ENCODE measurements at places on chromosomes 2 and 18.

DNA sequence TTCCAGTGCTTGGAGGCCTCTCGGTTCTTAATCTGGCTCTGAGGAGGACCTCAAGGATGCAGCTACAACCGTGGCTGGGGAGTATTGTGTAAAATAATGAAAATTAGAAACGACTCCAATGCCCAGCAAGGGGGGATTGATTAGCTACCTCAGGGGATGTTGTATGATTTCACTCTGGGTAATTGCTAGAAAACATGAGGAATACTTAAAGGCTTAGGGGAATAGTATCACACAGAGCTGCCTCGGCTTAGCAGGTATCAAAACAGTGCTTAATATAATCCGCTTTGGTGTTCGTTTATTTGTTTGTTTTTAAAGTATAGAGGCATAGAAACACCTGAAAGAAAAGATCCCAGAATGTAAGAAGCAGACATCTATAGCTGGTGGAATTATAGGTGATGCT lies 102.5 kb downstream of the INHBB start:
- DNase-seq, result no peak

- no peak for DNase-seq
Measured at GRCh38 chr2:190891372-190891771, 10.8 kb downstream of the GLS start.

GRCh38 chr2:110647777-110648176 lies 30.1 kb downstream of the BUB1 start:
- DNase-seq, result no peak

DNA sequence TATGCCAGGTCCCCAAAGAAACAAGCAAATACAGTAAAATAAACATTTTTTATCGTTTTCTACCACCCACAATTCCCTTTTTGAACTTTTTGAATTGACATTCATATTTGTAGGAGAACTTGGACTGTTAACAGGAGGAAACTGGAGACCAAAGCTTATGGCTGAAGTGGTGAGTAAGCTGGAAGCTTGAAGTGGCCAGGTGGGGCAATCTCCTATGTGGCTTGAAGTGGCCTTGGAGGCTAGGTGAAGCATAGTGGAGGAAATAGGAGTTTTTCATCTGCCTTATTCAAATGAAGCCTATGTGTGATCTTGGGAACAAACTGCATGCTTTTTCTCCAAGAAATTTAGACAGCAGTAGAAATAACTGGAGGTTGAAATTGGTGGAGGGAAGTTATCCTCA lies 962.9 kb upstream of the FANCL start:
- no peak for DNase-seq

GRCh38 chr2:188159484-188159883 lies 132.2 kb upstream of the GULP1 start:
- DNase-seq, result no peak

DNA sequence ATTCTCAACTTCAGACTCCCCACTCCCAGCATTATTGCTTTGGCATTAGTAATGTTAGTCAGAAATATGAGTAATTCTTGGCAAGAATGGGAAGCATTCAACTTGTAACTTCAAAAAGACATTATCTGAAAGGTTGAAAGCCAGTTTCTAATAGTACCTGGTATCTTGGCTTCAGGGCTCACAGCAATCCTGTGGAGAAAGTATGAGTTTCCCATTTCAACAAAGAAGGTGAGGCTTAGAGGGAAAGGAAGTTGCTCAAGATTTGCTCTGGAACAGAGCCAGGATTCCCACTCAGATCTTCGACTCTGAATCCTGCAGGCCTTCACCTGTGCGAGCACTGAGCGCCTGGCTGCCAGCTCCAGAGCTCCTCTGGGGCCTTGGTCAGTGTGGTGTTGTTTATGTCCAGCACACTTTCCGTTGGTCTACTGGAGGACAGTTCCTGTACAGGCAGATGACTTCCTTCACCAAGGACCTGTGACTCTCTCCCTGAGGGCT lies 136.1 kb downstream of the MCFD2 start:
- no peak for DNase-seq

DNA sequence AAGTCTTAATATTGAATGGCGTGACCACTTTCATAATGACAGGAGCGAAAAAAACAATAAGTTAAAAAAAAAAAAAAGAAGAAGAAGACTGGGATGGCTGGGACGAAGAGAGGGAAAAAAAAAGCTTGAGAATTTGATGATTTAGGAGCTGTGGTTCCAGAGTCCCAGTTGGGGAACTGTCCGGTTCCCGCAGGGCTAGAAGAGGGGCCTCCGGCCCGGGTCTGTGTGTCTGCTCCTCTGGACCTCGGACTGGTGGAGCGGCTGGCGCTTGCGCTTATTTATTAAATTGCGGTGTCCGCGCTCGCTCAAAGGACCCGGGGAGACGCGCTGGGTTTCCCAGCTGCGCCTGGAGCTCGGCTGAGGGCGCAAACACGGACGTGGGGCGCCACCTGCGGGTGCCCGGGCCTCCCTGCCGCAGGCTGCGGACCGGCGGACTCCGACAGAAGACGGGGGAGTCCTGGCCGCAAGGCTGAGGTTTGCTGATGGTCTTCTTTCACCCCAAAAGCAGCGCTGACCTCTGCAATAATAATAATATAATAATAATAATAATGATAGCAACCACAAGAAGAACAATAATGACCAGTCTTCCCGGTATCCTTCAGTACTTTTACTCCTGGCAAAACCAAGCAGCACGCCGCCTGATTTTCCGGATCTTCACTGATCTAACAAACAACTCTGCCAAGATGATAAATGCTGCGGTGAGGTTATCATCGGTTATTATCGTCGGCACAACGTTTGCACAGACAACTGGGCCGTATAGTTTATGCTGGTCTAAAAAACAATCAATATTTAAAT lies at the start of gene CBLN2:
Gene CBLN2, minus strand, starts transcription at position 251 of the 795 bp plus-strand sequence. CDS start 2,182 bp downstream, outside the sequence.
- peak; percentile 66 for DNase-seq

DNA sequence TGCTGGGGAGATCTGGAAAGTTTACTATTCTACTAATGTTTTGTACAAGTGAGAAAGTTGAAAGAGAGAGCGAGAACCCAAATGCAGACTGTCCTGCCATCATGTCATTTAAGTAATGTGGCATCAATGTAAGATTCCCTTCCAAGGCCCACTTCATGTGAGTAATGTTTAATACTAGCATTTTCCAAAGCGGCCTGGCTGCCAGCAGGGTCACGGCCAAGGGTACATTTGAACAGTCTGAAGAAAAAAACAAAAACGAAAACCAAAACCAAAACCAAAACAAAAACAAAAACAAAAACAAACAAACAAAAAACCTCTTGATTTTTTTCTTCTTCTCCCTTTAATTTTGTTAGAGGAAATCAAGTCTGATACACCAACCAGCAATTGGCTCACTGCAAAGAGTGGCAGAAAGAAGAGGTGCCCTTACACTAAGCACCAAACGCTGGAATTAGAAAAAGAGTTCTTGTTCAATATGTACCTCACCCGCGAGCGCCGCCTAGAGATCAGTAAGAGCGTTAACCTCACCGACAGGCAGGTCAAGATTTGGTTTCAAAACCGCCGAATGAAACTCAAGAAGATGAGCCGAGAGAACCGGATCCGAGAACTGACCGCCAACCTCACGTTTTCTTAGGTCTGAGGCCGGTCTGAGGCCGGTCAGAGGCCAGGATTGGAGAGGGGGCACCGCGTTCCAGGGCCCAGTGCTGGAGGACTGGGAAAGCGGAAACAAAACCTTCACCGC lies 2.2 kb downstream of the HOXD10 start:
- no peak for DNase-seq

DNA sequence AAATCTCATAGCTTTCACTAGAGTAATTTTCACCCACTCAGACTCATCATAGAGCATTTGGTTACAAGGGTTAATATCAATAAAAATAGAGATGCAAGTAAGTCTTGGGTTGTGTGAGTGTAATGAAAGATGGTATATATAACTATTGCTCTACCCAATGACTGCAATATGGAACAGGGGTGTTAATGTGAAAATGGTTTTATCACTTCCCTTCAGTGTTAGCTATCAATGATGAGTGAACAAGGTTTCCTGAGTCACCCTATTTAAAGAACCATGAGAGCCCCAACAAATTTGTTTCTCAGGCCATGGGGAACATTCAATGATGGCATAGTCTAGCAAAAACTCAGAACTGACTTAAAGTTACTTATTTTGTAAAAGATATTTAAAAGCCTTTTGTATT lies 1133.6 kb upstream of the ZEB2 start:
- no peak for DNase-seq

DNA sequence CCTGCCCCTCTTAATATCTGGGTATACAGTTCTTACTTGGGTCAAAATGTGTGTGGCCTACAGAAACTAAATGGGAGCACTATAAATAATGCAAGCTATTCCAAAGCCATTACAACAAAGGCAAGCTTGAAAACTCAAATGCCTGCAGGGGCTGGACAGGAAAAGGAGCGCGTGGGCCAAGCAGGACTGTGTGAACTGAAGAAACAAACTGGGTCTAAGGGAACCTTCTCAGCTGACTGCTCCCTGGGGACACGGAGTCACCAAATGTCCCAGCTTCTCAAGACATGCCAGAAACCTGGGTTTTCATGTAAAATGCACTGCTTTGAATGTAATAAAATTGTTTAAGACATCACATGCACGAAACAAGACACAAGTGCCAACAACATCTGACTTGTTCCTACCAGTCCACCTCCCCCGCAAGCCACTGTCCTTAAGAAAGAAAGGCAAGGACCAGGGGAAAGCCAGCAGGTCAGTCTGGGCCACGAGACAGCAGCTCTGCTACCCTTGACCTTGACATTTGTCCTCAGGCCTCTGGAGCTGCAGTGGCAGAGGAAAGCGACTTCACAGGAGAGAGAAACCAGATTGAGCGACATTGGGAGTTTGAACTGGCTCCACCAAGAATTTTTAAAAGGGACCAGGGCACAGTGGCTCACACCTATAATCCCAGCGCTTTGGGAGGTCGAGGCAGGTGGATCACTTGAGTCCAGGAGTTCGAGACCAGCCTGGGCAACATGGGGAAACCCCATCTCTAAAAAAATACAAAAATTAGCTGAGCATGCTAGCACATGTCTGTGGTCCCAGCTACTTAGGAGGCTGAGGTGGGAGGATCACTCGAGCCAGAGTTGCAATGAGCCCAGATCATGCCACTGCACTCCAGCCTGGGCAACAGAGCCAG lies 89.7 kb upstream of the SH3BP4 start:
- no peak for DNase-seq

DNA sequence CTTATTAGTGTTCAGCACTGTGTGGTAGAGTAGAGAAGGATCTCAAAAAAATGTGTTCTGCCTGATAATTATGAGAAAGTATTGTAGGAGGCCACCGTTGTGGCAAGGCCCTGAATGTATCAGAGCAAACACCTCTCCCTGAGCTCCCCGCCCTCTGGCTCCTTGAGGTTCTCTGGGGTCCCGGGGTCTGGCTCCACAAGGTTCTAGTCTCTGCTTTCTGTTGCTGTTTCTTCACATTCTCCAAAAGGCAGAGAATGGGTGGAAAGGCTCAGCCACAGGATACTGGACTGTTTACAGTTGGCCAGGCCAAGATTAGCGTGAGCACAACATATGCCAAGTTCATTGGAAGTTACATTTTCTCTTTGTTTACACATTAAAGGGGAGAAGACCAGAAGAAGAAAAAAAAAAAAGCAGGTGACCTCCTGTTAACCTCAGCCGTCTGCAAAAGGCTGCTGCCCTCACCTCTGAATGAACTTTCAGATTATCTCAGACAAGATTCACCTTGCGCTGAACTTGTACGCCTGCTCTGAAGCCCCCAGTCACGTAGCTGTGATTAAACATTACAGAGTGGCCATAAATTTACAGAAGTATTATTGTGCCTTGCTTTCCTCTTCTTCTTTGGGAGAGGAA lies 56.6 kb upstream of the CYP26B1 start:
- DNase-seq, result no peak

GRCh38 chr2:237306787-237307170 lies 107.2 kb downstream of the COL6A3 start:
- no peak for DNase-seq

DNA sequence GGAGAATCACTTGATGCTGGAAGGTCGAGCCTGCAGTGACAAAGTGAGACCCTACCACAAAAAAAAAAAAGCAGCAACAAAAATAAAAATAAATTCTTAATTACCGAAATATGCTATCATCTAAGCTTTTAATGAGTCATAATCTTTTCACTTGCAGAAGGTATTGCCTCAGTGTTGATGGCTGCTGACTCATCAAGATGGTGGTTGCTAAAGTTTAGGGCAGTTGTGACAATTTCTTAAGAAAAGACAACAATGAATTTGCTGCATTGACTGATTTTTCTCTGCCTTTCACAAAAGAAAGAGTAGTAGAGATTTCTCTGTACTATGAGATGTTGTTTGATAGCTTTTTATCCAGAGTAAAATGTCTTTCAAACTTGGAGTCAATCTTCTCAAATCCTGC lies 1809.0 kb downstream of the SUCLG1 start:
- DNase-seq, result no peak

GRCh38 chr2:60531701-60532133 lies 21.7 kb downstream of the BCL11A start:
- DNase-seq, result no peak

DNA sequence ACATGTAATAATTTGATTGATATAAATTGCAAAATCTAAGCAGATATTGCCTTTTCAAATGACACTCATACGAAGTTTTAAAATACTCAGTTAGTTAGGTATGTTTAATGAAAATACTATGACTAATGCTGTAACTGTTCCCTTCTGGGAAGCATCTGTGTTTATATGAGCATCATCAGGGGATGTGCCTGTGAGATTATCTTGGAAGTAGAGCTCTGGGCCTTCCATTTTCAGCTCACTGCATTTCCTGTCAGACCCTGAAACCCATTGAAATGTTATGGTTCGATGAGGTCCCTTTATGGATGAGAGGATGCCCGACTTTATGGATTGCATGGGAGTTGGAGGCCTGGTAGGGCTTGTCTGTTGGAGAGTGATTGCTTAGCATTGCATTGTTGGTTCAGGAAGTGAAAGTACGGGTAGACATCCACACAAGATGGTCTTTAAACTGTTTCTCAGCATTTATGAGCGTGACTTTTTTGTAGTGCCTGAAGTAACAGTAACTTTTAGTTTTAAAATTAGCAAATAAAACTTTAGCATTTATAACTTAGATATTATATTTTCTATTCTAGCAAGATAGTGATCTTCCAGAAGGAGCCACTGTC lies 28.7 kb downstream of the ELP2 start:
- no peak for DNase-seq

GRCh38 chr2:164911832-164912231 lies 43.5 kb downstream of the SLC38A11 start:
- DNase-seq, result no peak

DNA sequence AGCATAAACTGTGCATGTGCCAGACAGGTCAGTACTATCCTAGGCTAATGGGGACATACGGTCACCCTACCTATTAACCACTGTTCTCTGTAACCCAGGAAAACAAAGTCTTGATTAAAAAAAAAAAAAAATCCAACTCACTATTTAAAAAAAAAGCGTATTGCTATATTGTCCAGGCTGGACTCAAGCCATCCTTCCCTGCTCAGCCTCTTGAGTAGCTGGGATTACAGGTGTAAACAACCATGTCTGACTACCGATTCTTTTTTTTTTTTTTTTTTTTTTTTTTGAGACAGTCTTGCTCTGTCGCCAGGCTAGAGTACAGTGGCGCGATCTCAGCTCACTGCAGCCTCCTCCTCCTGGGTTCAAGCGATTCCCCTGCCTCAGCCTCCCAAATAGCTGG lies 11.6 kb downstream of the ATAD2B start:
- no peak for DNase-seq

GRCh38 chr2:164671664-164672396 lies 50.5 kb upstream of the GRB14 start:
- DNase-seq, result no peak
